ENCODE measurements at places on chromosomes 5 and 9.

DNA sequence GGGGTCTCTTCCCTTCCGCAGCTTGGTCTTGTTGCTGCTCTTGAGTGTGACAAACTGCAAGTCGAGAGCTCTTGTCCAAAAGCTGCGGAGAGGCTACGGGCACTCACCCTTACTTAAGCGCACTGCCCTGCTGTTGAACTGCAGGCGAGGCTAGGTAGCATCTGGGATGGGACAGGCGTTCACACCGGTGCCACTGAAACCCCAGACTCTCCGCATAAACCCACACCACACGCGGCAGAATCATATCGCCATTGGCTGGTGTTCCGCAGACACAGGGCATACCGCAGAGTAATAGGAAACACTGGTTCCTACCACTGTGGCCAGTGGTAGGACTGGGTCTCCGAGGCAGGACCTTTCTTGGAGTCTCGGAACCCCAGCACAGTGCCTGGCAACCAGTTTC lies 2.2 kb upstream of the NPR3 start:
- no peak for DNase-seq

DNA sequence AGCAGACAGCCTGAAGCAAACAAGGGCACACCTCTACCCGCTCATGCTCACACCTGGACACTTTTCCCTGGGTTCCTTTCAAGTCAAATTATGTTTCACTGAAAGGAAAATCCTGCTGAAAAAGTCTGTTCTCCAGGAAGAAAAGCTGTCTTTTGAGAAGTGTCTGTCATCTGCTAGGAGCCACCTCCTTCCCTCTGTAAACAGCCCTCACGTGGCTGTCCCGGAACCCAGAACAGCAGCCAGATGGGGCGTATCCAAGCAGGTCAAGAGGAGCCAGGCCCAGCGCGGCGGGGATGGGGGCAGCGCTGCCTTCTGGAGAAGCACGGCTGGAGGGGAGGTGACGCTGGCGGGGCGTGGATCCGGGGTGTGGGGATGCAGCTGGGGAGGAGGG lies at the start of gene PNPLA7:
Gene PNPLA7 (minus strand): TSS at position 172 of the 391 bp plus-strand sequence. CDS start 205 bp downstream, outside the sequence.
- peak; percentile 89 for DNase-seq

DNA sequence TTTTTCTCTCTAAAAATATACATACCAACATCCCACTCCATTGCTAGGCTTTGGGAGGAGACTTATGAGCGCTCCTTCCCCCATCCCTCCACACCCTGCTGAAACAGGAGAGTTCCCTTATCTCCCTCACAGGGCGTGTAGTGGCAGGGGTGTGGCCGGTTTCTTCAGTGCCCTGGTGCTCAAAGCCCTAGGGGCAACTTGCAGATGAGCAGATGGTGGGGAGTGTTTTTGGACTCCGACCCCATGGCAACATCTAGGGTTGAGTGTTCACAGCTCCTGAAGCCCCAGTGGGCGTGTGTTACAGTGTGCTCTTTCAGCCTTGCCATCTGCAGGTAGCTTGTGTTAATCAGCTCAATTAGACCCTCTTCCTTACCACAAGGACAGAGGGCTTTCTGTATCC lies 409.5 kb downstream of the MAT2B start:
- DNase-seq = no peak

DNA sequence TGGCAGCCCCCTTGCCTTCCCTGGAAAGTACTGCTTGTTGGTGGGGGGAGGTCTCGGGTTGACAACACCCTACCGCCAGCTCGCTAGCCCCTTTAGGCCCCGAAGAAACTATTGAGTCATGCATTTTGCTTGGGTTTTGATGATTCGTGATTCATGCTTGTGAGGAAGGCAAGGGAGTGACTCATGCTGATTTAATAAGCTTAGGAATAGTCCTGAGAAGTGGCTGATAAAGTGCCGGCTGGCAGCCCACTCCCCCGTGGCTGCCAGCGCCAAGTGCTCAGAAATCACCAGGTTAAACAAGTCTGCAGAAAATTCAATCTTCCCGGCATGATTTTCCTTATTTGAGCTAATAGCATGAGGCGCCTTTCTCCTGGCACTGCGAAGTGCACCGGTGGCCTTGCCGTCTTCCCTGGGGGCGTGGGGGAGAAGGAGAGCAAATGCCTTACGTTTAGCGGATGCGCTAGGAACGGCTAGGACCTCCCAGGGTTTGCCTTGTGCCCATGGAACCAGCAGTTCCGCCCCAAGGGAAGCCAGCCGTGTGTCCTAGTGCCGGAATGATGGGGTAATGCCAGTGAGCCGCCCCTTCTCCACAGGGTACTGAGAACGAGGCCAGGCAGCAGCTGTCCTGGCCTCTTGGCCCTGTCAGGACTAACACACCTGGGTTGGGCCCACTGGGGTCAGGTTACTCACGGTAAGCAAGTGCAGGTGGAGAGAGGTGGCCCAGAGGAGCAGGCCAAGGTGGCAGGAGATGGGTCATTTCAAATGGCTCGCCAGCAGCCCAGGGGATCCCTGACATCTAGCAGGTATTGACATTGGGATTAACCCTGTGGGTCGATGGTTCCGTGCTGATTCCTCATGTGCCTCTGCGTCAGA lies 151.9 kb downstream of the MACROH2A1 start:
- peak; percentile 72 for DNase-seq

DNA sequence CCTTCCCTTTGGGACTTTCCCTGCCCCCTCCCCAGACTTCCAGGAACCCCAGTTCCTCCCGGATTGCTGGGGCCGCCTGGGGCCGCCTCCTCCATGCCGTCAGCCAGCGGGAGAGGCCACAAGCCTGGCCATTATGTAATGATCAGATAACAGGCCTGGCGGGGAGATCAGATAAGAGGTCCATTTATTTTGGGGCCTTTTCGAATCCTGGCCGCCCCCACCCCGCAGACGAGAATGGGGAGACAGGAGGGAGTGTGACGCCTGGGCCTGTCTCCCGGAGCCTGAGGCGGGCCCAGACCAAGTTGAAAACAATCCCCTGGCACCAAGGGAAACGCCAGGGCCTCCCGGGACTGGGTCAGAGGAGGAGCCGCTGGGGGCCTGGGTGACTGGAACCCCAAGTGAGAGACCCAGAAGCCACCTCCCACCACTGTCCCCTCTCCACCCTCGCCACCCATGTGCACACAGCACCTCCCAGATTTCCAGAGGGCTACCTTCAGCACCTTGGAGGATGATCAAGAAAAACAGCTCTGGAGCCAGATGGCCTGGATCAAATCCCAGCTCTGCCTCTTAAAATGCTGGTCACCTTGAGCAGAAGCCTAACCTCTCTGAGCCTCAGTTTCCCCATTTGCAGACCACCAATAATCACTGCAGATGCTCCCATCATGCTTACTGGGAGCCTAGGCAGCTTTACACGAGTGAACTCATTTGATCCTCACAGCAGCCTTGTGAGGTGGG lies 7.8 kb downstream of the ENG start:
- no peak for DNase-seq

GRCh38 chr5:83864652-83865051 lies 144.0 kb upstream of the HAPLN1 start:
- DNase-seq = no peak

GRCh38 chr5:172951371-172952033 lies 7.7 kb upstream of the RPL26L1 start:
- peak; percentile 75 for DNase-seq

GRCh38 chr5:150612405-150612804 lies 28.1 kb upstream of the SYNPO start:
- DNase-seq = no peak

DNA sequence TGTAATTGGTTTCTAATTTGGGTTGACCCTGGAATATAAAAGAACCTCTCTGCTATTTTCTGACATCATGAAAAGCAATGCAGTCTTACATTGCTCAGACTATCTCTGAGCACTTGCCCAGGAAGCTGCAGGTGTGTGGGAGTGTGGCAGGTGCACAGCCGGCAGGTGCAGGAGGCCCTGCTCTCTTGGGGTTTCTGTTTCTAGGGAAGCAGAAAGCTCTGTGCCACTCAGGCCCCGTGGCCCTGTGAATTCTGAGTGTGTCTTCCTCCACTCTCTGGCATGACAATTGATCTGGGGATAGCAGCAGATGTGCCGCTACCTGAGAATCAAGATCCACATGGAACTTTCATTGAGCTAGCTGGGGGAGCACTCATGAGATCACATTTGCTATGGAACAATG lies 45.7 kb upstream of the IRX2 start:
- no peak for DNase-seq

- no peak for DNase-seq
Measured at GRCh38 chr9:126001581-126002225, 254.5 kb downstream of the PBX3 start.

- no peak for DNase-seq
Measured at GRCh38 chr9:99678566-99678965, 143.1 kb upstream of the NR4A3 start.

GRCh38 chr5:76401801-76402250 lies 1.3 kb upstream of the IQGAP2 start:
- peak; percentile 84 for DNase-seq

DNA sequence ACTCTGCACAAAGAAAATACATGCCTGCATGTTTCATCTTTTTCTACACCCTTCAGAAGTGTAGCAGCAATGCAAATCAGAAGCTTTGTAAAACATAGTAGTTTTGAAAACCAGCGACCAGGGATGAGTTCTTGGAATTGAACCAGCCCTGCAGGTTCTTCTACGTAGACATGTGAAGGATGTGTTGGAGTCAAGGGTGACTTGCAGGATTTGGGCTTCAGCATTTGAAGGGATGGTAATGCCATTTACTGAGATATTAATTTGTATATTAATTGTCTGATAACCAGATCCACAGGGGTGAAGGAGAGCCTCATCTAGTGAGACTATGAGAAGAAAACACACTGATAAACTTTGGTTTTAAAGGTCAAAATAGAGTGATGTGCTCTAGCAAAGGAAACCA lies 72.4 kb downstream of the KIAA1958 start:
- no peak for DNase-seq

- no peak for DNase-seq
Measured at GRCh38 chr9:100521282-100521681, 48.3 kb downstream of the TMEFF1 start.

GRCh38 chr9:16058131-16058549 lies 505.3 kb downstream of the CCDC171 start:
- no peak for DNase-seq

GRCh38 chr5:75574791-75575190 lies 36.5 kb upstream of the ANKDD1B start:
- DNase-seq = no peak

GRCh38 chr5:160769301-160769700 lies 82.7 kb downstream of the ATP10B start:
- DNase-seq = no peak
